ENCODE measurements at places on chromosomes 16 and 17.

GRCh38 chr16:58487566-58488351 is 12.2 kb upstream of the NDRG4 start:
- DNase-seq: no peak

DNA sequence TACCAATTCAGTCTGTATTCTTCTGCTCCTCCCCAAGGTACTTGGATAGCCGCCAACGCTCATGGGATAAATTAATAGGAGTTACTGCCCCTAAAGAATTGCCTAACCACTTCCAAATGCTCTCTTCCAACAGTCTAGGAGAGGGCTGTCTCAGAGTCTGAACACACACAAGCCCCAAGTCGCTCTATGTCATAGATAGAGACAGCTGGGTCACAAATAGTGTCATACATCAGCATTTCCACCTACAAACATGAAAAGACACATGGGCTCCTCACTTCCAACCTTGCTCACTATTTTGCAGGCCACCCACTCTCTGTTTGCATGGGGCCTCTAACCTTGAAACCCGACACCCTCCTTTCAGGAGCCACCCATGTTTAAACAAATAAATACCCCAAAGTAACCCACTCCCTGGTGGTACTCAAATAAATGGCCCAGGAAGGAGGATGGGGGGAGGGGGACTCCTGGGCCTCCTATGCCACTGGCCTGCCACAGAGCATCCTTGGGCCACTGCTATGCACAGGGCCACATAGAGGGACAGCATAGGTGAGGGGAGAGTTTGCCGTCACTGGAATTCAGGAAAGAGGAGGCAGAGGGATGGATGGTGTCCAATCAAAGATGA is 265.9 kb downstream of the SOX9 start:
- DNase-seq: no peak

DNA sequence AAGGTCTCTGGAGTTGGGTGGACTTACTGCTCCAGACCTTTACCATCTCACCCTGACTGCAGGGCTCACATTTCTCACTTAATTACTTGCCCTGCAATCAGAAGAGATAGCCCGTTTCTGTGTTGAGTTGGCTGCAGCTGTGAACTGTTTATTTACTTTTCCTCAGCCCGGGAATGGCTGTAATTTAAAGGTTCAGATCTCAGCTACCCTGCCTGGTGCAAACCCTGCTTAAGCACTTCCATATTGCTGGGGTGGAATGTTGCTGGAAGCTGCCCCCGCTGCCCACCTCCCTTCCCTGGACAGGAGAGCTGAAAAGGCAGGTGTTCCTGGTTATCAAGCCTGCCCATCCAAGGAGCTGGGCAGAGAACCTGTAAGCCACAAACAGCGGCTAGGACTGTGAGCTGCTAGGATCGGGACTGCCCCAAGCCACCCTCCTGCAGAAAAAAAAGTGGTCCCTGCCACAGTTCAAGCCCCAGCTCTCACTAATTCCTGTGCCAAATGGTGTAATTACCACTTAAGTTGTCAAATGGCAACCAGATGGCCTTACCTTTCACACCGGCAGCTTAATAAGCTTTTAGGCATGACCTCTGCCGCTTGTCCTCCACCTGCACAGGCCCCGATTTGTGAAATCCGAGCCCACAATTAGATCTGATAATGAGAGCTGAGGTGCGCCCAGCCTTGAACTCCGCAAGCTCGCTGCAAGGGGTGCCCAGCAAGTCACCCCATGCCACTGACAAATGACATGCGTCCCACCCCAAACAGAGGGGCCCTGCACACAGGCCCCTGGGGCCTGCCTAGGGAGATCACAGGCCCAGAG is 269.8 kb downstream of the C16orf95 start:
- no peak for DNase-seq

- no peak for DNase-seq
These were observed 20.4 kb downstream of the CA4 start for GRCh38 chr17:60169921-60170817.

GRCh38 chr16:84827897-84828296 is 8.1 kb downstream of the CRISPLD2 start:
- DNase-seq: no peak

DNA sequence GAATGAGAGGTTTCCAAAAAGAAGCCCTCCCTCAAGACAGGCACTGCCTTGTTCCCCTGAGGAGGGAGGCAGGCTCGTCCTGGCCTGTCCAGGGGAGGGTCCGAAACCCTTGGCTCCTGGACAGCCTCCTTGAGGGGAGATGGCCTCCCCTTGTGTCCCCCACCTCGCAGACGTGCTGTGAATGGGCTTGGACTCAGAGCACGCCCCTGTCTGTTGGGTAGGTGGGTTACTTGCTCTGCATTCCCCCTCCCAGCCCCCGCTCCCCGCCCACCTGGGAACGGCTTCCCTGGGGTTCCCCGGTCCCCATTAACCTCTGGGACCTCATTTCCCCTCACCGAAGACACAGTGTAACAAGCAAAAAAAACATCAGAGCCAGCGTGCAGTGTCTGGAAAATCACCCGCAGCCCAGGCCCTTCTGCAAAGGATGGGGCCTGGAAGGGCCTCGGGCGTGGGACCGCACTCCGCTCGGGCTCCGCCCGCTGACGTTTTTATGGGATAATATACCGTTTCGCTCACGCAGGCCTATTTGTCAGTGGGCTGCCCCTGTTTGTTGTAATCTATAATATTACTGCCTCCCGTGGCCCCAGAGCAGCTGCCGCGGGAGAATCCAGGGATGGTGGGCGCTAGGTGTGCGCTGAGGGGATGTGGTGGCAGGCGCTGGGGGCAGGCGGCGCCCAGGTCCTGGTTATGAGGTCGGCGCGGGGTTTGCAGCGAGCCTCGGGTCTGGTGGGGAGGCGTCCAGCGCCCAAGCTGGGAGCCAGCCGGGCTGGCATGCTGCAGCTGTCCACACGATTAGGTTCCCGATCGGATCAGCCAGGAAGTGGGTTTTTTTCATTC is 11.1 kb downstream of the BAHCC1 start:
- DNase-seq: no peak

DNA sequence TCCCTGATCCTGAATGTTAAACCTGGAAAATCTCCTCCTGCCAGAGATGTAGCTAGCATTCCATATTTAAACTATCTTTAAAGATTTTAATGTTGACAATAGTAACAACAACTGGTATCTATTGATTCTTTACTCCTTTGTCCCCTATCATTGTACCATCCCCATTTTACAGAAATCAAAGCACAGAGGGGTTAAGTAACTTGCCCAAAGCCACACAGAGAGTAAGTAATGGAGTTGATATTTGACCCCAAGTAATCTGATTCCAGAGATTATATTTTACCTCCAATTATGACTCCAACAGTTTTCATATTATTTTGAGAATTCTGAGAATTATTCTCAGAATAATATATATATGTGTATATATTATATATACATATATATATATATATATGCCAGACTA is 37.7 kb upstream of the RGS9 start:
- DNase-seq: no peak

DNA sequence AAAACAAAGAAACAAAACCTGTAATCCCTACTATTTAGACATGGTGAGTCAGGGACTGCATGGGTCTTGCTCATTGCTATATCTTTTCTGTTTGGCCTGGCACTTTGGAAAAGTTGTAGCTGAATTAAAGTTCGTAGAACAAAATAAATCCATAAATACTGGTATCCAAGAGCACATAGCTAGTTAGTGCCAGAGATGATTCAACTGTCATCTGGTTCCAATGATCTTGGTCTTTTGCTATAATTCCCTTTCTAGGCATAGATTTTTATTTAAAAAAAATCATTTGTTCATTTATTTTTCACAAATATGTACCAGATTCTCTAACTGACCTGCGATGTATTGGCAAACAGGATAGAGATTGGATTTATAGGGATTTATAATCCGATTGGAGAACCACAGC is 1436.1 kb upstream of the GOT2 start:
- no peak for DNase-seq

GRCh38 chr16:58435779-58436178 is 43.5 kb downstream of the GINS3 start:
- no peak for DNase-seq

GRCh38 chr16:17607609-17608008 is 136.8 kb upstream of the XYLT1 start:
- DNase-seq: no peak

- DNase-seq: no peak
These were observed 5.2 kb downstream of the CISD3 start for GRCh38 chr17:38735161-38735997.

DNA sequence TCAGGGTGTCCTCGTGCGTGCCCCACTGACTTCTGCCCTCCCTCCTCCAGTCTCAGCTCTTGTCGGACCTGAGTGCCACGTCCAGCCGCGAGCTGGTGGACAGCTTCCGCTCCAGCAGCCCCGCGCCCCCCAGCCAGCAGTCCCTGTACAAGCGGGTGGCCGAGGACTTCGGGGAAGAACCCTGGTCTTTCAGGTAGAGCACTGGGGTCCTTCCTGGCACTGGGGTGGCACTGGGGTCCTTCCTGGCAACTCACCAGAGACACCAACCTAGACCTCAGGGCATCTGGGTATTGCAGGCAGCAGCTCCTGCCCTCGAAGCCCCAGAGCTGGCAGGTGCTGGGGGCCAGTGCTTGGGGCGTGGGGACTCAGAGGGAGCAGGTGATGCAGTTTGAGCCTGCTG is 25.0 kb downstream of the SGSH start:
- DNase-seq: no peak

DNA sequence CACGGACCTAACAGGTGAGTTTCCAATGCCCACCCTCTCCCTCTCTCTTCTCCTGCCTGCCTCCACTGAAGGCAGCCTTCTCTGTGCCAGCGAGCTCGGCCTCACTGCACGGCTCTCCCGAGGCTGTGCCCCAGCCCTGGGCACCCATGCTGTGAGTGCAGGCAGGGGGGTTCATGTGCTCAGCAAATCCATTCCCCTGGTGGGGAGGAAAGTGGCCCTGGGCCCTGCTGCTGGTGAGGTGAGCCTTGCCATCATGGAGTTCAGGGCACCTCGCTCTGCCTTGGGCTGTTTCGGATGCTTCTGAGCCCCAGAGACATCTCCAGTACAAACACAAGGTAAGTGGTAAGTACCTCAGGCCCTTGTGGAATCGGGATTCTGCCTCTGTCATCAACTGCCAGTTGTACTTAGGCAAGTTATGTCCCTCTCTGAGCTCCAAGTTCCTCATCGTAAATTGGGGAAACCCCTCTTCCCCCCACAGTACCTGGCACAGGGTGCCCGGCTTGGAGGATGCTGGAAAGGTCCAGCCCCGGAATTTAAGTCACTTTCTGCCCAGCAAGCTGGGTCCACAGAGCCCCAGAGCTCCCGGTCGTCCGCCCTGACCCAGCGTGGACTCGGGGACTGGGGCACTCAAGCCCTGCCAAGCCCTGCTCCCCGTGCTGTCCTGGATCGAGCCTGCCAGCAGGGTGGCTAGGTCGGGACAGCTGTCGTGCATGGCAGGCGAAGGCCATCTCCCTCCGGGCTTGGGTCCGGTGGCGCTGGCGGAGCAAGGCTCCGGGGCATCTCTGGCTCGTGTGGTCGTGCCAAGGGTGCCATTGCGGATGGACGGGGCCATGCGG is 684 bp upstream of the NUDT16L1 start:
- peak; percentile 88 for DNase-seq

DNA sequence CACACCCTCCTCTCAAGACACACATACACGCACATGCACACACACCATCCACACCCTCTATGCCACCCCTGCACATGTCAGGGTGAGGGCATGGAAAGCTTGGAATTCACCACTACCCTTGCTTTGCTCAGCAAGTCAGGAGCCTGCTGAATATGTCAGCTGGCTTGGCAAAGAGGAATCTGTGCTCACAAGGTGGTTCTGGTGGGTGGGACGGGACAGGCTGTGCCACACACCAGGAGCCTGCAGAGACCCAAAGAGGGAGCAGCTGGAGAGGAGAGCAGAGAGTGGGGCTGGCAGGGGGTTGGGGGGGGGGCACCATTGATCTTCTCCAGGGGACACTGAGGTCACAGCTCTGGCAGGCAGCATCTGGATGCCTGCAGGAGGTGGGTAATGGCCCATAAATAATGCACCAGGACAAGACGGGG is 48.7 kb upstream of the NDRG4 start:
- no peak for DNase-seq

- DNase-seq: no peak
These were observed 26.3 kb upstream of the GAS7 start for GRCh38 chr17:10224582-10225195.

- DNase-seq: no peak
These were observed 9.6 kb upstream of the RBFOX3 start for GRCh38 chr17:79620207-79621038.

GRCh38 chr17:19399750-19400450 is 11.1 kb upstream of the RNF112 start:
- DNase-seq: no peak

- DNase-seq: no peak
These were observed at the start of gene MLKL for GRCh38 chr16:74700438-74701225. Gene MLKL, minus strand, starts transcription at chr16:74700862. Its CDS starts 5,105 bp downstream, at chr16:74695757.

DNA sequence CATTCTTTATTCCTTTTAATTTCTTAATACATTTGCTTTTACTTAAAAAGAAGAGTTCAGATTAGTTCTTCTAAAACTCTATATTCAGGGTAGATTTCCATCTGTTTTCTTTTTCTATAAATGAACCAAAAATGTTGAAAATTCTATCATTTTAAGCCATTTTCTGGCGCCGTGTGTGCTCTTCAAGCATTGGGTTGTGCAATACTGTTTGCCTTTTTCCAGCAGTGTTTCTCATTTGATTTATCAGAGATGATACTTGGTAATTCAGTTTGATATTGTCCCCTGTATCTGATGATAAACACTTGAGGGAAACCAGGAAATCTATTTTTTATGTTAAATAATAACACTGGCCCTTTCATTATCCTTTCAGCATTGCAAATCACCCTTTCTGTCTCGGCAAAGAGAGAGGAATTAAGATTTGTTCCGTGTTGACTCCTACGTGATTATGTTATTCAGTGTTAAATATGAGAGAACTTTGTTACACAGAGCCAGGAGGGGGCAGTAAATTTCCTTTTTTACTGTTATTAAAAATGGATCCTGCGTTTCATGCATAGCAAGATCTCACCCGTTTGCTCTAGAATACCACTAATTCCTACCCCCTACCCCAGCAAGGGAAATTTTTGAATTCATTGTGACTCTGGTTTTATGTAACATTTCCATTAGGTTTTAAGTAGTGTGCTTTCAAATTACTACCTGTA is 606.9 kb upstream of the RBFOX1 start:
- DNase-seq: no peak

DNA sequence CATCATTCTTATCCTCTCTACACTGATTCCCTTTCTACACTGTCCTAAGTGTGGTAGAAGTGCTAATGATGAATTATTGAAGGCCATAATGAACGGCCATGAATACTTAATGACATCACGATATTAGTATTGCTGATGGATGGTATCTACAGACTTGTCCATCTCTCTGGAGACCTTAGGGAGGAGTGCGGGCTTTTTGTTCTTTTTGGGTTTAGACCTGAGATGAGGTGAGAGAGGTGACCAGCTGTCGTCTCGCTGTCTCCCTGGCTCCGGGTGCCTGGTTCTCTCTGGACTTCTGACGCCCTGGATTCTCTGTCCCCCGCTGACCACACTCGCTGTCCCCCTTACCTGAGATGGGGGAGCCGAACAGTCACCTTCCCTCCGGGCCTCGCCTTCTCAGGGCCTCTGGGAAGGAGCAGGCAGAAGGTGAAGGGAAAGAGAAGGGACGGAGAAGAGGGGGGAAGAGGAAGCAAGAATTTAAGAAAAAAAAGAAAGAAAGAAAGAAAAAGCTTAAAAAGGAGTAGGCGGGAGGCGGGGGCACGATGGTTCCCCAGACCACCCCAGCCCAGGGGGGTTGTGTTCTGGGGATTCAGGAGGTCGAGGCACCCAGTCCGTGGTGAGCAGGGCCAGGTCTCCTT is 17.1 kb downstream of the SGCA start:
- no peak for DNase-seq
